ENCODE measurements at places on chromosomes 12 and 14.

- DNase-seq: no peak
These were observed 25.2 kb downstream of the LIMA1 start for GRCh38 chr12:50258167-50258551.

DNA sequence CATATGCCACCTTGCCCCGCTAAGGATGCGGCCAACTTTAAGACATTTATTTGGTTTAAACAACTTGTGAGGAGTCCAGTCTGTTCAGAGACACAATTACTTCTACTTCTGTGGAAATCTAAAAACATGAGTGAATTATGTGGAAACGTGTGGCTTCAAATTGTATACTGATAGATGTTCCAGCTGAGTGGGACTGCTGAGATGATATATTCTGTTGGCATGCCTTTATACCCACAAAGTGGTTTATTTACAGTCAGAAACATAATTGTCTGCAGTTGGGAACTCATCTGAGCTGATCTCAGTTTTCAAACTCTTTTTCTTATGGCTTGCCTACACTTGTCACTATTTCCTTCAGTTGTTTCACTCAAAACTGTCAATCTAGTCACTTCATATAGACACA, 67.8 kb downstream of the FLRT2 start:
- DNase-seq: no peak

DNA sequence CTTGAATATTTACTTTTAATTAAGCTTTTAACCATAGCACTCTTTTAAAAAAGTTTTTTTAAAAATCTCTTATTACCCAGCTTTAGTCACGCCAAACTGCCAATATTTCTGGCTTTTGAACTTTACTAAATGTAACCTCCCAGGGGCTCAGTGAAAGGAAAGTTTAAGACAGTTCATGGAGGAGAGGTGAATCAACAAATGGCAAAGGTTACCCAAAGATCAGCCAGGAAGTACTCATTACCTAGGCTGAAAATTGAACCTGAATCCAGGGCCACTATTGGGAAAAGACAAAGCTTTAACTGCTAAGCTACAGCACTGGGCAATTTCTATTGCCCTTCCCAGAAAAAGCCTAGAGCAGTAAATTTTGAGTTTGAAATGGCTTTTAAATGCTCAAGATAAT, 282.2 kb downstream of the GPHN start:
- no peak for DNase-seq

DNA sequence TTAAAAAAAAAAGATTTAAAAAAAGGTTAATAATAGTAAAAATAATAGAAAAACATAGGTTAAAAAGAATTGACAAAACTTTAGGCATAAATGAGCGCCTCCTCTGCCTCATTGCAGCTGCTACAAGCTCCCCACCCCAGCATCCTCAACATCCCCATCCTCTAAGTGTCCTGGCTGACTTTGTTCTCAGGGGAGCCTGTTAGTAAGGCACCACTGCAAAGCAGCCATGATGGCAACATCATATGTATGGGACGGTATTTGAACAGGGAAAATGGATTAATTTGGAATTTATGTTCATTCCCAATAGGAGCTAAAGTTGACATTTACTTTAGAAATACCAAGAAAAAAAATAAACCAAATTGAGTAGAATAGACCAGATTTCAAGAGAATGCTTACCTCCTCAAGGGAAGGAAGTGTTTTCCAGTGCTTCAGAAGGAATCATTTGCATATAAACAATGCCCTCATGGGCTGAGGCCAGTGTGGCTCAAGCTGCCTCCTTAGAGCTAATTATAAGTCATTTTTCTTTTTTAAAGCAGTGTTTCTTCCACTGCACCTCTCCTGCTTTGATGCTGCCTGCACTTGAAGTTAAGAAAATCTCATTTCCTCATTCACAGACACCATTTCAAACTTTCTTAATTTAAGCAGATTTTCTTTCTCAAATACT, 59.6 kb downstream of the DACT1 start:
- DNase-seq: no peak

DNA sequence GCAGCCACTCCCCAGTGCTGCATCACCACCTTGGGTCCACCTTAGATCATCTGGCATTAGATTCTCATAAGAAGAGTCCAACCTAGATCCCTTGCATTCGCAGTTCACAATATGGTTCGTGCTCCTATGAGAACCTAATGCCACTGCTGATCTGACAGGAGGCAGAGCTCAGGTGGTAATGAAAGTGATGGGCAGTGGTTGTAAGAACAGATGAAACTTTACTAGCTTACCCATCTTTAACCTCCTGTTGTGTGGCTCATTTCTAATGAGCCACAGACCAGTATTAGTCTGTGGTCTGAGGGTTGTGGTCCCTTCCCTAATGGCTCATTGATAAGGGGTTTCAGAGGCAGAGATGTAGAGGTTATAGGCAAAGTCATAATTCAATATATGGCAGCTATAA, 615.9 kb upstream of the MIS18BP1 start:
- no peak for DNase-seq
